ENCODE measurements at places on chromosomes 2 and 18. TPM values are rescaled to one million over a fixed set of nuclear protein-coding genes. Genes with fewer than 3 reads are reported as not detected.

The TBC1D8 gene
- 13.4 TPM for total RNA-seq

The FRZB gene
- total RNA-seq = 0.36 TPM

The ICA1L gene
- 8.7 TPM for total RNA-seq

The CTAGE1 gene
- total RNA-seq = not detected

The NPC1 gene
- total RNA-seq = 254 TPM

The SERPINB11 gene
- not detected for total RNA-seq

The DES gene
- 1.2 TPM for total RNA-seq

The HOXD10 gene
- not detected for total RNA-seq

GRCh38 chr2:217685255-217685605 is 317.6 kb downstream of the TNS1 start:
- peak; percentile 86 for DNase-seq

DNA sequence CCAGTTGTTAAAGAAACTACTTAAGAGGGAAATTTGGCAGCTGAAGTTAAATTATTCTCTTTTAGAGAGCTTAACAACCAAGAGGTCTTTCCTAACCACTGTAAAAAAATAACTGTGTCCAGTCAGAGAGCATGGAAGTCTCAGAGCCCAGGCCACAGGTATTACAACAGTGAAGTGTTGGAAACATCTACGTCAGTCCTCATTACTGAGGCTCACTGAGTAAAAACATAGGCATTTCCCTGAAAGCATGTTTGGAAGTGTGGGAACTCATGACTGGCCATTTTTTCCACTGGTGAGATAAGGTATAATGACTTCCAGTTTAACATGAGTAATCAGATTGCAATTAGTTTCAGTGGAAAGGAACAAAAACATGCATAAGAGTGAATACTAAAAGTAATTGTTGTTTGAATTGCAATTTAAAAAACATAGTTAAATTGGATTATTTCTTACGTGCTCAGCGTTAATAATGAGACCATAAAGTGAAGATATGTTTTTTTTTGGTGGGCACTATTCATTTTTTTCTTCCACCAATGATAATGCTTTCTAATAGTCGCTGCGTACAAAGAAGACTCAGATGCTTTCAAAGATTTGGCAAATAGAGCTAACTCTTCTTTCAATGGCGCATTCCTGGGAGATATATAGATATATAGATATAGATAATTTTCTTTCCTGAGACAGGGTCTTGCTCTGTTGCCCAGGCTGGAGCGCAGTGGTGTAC is 60.8 kb downstream of the EFEMP1 start:
- DNase-seq = peak; percentile 50

DNA sequence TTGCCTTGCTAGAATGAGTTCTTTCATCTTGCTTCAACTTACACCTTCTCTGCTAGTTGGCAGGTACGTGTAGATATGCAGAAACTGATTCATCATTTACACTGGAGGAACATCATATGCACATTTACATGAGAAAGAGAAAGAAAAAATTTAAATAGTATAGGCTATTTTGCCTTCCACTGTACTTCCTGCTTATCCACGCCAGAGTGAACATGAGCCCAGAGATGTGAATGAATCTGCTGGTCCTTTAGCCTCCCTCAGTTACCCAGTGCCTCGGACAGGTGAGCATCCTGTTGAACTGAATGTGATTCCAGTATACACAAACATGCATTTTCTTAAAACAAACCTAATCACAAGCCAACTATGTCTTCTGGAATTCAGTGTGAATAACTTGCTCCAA is 83.6 kb downstream of the SESTD1 start:
- DNase-seq = no peak

GRCh38 chr2:168009900-168010299 is 237.5 kb downstream of the STK39 start:
- DNase-seq = no peak

DNA sequence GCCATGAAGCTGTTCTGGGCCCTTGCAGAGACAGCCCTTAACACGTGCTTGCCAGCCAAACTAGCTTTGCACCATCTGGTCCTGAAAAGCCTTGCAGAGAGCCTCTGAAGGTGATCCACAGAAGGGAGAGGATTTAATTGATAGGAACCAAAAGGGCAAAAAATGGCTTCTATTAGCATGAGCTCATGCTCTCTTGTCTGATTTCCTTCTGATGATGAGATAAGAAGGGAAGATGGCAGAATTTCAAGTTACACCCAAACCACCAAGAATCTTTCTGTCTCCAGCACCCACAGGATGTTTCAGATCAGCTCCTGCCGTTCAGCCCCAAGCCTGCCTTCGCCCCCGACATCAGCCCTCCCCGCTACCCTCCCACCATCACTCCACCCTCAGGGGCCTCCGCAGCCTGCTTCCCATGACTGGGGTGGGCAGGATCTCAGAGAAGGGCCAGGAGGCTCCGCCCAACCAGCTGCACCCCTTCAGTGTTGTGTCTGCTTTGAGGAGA is 23.4 kb upstream of the GLI2 start:
- DNase-seq = no peak

- DNase-seq = no peak
These were observed 44.3 kb downstream of the ST3GAL5 start for GRCh38 chr2:85844486-85844885.

GRCh38 chr2:201254081-201254730 is 6.1 kb upstream of the CASP8 start:
- peak; percentile 59 for DNase-seq

GRCh38 chr2:239636808-239637207 is 236.0 kb upstream of the HDAC4 start:
- no peak for DNase-seq

DNA sequence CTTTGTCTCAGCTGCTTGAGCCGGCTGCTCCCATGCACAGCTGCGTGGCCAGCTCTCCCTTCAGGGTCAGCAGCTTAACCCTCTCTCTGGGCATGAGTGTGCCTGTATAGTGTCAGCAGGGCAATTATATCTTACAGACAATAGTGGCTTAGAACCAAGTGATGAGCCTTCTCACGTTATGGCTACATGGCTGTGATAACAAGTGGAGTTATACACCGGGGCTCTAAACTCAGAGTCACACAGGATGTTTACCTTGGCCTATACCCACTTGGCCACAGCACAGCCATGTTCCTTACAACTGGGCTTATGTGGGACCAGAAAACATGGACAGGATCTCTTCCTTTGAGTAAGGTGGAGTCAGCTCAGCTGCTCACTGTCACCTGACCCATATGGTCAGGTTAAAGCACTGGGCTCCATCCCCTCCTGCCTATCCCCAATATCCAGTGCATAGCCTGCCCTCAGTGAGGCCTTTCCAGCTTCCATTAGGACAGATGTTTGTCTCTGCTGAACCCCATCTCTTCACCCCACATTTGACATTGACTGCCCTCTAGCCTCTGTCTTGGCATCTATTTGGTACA is 294.2 kb upstream of the NCKAP5 start:
- no peak for DNase-seq

DNA sequence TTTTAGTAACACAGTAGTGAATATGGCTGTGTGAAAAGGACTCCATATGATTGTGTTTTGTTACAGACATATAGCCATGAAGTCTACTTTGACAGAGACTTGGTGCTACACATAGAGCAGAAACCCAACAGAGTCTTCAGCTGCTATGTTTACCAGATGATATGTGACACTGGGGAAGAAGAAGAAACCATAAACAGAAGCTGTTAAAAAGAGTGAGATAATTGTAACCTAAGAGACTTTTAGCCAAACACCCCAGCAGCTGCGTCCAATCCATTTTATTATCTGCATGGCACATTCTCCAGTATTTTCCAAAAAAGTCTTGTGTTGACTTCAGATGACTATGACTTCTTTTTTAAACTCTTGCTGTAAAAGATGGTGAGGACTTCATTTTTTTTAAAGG is 41.4 kb upstream of the CYBRD1 start:
- no peak for DNase-seq

DNA sequence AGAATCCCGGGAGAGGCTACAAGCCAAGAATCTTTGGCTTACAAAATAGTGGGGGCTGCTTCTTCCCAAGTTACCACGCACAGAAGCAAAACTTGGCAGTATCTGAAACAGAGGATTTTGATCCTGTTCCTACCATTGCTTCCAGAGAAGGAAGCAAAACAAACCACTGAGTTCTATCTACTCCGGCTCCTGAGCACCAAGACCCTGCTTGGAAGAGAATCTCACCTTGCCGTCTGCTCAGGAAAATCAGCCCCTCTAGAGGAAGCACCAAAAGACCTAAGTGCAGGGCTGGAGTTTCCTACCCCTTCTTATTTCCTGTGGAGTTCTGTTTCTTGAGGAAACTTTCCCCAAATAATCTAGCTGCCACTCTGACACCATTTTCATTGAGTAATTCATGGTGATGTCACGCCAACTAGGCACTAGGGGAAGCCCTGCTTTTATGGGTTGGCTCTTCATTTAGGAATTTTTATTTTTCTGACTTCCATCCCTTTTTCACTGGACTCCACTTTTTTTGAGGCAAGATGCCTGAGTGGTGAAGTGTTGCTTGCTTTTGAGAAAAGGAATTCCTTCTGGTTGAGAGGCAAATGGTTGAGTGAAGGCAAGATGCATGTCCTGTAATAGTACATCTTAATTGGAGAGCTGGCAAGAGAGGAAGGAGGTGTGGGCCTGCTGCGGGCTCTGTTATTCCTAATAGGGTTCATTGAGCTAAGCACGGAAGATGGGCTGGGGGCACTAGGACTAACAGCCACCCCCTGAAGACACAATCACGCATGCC is 36.8 kb upstream of the EML4 start:
- no peak for DNase-seq

DNA sequence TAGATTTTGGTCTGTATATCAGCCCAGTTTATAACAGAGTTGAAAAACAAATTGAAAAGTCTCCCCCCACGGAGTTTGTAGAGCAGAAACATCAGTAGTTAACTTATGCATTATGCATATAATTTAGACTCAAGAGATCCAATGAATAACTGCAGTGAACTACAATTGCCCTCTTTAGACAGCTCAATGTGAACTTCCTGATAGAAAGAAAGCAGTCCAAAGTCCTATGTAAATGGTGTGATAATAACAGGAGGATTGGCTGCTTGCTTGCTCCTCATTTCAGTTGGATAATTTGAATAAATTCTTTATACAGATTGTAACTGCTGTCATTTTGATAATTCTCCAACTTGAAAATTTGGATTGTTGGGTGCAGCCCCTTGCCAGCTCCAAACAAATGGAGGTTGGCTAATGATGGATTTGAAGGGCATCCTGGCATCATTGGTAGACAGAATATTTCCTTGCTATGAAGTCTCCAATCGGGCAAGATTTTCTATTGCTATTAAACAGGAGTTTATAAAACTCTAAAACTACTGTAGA is 297.1 kb downstream of the ASXL3 start:
- DNase-seq = peak; percentile 26

GRCh38 chr18:7488571-7488970 is 78.5 kb upstream of the PTPRM start:
- no peak for DNase-seq

DNA sequence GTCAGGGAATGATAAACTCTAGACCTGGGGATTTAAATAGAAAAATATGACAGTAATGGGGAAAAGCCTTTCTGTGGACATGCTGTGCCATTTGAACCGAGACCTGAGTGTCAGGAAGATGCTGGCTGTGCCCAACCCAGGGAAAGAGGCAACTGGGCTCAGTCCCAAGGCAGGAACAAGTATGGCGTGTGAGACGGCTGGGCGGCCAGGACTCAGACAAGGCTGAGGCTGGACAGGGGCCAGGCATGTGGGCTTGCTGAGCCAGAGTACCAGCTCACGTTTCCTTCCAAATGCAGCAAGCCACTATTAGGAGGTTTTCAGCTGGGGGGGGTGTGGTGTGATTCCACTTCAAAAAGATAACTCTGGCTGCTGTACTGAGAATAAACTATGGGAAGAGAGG is 92.4 kb downstream of the INPP5D start:
- no peak for DNase-seq

- no peak for DNase-seq
These were observed 16.9 kb downstream of the PSTPIP2 start for GRCh38 chr18:46054956-46055837.

- no peak for DNase-seq
These were observed 49.3 kb downstream of the PTRHD1 start for GRCh38 chr2:24743924-24744323.

- DNase-seq = peak; percentile 50
These were observed 11.0 kb downstream of the ANKRD12 start for GRCh38 chr18:9147440-9148202.

DNA sequence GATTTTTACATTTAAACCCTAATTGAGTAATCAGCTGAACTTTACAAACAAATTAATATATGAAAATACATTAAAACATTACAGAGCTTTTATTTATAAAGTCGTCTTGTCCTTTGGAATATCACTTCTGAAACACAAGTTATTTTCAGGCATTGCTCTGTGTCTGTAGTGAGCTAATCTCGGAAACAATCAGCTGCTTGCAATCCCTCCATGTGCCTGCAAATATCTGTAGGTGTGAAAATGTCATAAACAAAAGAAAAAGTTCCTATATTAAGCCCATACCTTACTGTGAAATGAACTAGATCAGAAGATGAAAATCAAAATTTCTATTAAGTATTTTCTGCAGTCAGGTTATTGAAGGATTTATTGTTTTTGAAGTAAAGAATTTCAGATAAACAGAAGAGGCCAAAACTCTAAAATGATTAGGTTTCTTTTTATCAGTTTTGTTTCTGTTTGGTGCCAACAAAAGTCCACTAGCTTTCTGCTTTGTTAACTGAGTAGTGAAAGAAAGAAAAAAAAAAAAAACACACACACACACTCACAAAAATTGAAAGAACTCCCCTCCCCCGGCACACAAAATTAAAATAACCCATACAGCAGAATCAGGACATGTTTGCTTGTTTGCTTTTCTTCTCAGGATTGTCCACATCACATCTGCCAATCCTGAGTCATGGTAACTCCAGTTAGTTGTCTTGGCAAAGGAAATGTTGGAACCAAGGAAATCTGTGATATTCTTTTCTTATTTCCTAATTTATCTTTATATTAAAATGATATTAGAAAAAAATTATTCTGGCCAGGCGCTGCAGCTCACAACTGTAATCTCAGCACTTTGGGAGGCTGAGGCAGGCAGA is 627.0 kb upstream of the SLC39A10 start:
- DNase-seq = peak; percentile 25

DNA sequence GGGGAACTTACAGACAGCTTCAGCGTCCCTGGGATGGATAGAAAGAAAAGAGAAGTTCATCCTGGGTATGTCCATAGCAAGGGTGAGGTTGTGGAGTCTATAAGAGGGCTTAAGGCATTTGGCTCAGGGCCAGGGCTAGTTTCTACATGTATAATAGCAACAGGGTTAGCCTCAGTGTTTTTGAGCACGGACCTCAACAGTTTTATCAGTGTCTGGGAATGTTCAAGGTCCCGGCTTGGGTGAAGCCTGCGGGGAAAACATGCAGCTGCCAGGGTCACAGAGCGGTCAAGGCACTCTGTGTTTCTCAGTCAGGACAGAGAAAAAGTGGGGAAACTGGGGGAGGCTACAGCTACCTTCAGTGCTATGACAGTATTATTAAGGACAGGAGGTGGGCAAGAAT is 427.7 kb upstream of the HS6ST1 start:
- DNase-seq = no peak
